Activated CD4-positive, alpha-beta T cell treated with anti-CD3 and anti-CD28 coated beads for 48 hours (primary cell): ENCODE measurements at places on chromosomes 7 and 10.

GRCh38 chr10:3195286-3195685, 22.7 kb upstream of the PITRM1 start:
- no peak for DNase-seq

GRCh38 chr7:20114468-20114867, 102.7 kb downstream of the MACC1 start:
- no peak for DNase-seq

- no peak for DNase-seq
These were observed 116.4 kb upstream of the RPA3 start for GRCh38 chr7:7834761-7835160.

DNA sequence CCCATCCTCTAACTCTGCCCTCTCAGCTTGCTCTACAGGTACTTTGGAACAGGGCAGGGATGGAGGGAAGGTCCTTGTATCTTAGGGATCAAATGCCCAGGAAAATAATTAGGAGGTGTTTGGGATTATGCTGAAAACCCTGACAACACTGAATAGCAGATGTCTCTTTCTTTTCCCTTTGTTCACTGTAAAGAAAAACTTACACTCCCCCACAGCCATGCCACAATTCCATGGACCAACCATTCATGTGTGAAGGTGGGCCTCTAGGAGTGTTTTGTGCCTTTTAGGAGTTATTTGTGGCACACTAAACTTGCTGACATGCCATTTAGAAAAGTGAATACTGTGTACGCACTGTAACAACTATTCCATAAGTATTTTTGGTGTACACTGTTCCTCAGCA, 108.1 kb downstream of the SNX10 start:
- DNase-seq = no peak

- DNase-seq = no peak
These were observed 115.5 kb downstream of the FOXP2 start for GRCh38 chr7:114530057-114530611.

DNA sequence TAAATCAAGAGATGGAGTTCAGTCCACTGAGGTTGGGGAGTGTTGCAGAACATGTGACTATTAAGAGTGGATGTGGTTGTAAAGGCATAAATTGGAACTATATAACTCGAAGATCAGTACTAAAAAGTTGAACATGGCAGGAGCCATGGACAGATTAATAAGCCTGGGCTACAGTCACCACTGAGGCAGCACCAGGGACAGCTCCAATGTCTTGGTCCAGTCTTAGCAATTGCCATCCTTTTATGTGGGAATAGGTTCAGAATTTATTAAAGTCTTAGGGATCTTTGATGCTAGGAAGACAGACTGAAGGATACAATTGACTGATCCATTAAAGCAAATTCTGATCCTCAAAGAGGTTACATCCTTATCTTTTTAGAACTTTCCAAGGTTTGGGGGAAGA, 156.6 kb downstream of the ADRA2A start:
- no peak for DNase-seq

- no peak for DNase-seq
These were observed 129.2 kb upstream of the FAM3C start for GRCh38 chr7:121525155-121525819.

- no peak for DNase-seq
These were observed 347.2 kb downstream of the SDK1 start for GRCh38 chr7:3648276-3648675.

DNA sequence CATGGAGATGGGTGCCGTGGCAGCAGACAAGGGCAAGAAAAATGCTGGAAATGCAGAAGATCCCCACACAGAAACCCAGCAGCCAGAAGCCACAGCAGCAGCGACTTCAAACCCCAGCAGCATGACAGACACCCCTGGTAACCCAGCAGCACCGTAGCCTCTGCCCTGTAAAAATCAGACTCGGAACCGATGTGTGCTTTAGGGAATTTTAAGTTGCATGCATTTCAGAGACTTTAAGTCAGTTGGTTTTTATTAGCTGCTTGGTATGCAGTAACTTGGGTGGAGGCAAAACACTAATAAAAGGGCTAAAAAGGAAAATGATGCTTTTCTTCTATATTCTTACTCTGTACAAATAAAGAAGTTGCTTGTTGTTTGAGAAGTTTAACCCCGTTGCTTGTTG, 25.9 kb downstream of the BAG3 start:
- DNase-seq = no peak

DNA sequence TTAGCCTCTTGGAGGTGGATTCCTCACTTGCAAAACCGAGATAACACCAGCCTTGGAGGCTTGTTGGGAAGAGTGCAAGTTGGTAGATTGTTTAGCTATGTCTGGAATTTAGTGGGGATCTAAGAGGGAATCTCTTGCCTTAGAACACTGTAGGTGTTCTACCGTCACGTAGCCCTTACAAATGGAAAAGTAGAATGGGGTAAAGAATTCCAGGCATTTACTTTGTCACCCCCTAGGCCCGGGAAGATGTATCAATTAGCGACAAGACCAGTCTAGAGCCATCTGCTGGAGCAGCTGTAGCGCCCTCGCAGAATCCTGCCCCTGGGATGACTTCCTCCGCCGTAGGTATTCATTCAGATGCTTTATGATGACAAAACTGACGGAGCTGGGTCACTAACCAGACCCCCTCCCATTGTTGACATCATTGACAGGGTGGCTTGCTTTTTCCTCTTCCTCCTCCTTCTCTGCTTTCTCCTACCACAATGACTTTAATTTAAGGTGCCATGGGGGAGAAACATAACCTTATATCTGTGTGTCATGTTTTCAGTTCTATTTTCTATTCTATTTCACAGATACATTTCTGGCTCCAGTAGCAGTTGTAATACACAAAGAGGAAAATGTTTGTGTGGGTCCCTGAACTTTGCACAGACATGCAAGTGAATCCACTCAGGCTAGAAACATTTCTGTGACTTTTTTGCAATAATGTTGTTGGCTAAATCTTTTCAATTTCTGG, 262.6 kb upstream of the LYZL1 start:
- DNase-seq = no peak

- peak; percentile 76 for DNase-seq
These were observed 8.2 kb downstream of the TFR2 start for GRCh38 chr7:100632951-100633717.

DNA sequence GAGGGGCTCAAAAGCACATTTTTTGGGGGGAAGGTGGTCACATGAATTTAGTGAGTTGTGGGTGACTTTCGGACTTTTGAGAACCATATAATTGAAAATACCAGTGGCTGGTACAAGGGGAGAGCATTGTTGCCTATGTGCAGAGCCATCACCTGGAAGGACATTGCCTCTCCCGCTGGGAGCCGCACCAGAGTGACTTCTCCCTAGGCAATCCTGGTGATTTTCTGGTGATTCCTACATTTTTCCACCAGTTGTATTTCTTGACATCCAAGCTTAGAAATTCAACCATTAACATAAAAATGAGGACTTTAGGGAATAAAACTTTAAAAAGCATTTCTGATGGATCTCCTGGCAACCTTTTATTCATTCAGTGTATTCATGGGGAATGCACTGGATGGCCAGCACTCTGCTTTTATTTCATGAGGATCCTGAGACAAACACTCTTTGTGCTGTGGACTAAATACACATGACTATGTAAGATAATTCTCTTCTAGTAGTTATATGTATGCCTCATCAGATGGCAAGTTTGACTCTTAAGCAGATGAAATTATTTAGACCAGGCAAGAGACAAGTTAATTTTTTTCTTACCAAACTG, 41.8 kb upstream of the MKI67 start:
- no peak for DNase-seq

- no peak for DNase-seq
These were observed 49.4 kb upstream of the ARL4A start for GRCh38 chr7:12637819-12638592.

- no peak for DNase-seq
These were observed 36.3 kb upstream of the RNF32 start for GRCh38 chr7:156604311-156604710.

DNA sequence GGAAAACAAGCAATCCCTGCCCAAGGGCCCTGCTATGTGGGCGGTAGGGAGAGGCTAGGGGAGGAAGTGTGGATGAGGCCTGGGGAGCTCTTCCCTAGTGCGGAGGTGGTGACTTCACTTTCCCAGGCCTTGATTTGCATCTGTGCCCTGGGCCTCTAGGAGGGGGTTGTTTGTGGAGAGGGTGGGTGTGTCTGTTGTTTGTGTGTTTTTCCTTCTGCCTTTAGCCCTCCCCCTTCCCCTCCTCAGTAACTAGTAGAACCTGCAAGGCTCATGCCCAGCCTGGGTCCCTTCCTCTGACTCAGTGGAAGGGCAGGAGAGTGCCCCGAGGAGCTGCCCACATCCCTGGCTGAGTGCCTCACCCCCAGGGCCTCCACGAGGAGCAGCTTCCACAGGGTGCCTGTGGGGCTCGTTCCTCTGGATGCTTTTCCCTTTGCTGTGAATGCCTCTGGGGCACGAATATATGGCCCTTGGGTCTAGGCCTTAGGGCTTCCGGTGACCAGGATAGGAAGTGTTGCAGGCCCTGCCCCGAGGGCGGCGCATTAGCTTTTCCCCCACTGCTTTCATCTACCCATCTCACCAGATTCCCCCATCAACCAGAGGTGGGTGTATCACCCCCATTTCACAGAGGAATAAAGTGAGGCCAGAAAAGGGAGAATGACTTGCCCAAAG, 89.4 kb upstream of the DUSP5 start:
- no peak for DNase-seq

DNA sequence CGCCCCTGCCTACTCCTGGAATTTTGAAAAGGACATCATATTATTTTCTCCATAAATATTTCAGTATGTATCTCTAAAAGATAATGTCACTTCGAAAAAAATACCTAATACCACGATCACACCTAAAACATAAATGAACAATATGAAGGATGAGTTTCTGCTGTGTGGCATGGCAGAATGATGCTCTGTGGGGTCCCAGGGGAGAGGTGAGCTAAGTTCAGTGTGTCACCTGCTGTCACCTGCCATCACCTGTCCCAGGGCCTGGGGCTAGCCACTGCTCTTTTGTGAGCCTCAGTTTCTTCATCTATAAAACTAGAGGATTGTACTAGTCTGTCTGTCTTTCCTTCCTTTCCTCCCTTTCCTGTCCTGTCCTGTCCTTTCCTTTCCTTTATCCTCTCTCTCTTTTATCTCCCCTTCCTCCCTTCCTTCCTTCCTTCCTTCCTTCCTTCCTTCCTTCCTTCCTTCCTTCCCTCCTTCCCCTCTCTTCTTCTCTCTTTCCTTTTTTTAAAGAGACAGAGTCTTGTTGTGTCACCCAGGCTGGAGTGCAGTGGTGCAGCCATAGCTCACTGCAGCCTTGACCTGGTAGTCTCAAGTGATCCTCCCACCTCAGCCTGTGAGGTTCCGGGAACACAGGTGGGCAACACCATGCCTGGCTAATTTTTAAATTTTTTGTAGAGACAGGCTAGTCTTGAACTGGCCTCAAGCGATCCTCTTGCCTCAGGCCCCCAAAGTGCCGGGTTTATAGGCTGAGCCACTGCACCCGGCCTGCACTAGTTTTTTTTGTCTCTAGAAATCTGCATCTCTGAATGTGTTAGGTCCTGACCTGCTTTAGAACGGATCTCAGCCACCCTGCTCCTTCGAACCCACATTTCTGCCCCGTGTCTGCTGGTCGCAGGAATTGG, 43.1 kb downstream of the CUX1 start:
- no peak for DNase-seq

- DNase-seq = no peak
These were observed 58.3 kb downstream of the MKX start for GRCh38 chr10:27687326-27687725.

- DNase-seq = peak; percentile 82
These were observed 23.8 kb upstream of the MKI67 start for GRCh38 chr10:128150045-128150493.

DNA sequence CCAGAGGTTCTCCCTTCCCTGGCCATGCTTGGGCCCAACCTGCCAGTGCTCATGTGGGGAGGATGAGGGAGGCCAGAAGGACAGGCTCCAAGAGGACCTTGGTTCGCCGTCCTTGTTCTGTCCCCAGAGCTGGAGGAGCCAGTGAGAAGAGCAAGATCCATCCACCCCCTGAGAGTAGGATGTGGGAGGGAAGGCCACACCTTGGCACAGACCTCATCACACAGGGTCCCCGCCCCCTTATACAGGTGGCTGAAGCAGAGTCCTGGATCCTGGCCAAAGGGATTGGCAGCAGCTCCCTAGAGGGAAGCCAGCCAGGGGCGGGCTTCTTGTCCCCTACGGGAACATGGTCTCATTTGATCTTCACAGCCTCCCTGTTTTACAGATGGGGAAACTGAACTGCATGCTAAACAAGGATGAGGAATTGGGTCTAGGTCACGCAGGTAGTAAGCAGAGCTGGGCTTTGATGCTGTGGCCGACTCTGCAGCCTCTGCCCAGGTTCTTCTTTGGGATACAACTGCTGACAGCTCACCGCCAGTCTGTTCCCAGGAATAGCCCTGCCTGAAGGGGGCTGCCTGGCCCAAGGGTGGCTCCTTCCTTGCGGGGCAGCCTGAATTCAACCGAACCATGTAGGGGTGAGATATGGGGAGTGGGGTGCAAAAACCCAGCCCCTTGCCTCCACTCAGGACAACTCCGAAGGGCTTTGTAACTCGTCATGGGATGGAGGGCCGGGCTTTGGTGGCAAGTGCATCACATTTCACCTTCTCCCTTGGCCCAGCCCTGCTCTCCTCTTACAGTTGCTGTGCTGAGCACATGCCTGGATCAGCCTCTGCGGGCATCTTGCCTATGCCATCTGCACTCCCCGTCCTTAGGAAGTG, 62.2 kb upstream of the KDM7A start:
- no peak for DNase-seq

- DNase-seq = no peak
These were observed 161.1 kb downstream of the AUTS2 start for GRCh38 chr7:69759373-69759772.

DNA sequence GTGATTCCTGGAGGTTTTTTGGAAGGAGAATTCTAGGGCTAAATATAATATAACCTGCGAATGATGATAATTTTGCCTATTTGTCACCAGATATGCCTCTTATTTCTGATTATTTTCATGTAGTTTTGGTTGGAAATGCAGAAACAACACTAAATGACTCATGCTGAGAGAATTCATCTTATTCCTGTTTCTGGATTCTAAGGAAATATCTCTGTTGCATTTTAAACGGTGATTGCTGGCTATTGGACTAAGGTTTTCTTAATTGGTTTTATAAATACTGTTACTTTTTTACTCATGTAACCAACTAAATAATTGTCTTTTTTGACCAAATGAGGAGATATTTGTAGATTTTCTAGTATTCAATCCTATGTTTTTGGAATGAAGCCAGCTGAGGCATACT, 204.9 kb upstream of the NPSR1 start:
- no peak for DNase-seq

DNA sequence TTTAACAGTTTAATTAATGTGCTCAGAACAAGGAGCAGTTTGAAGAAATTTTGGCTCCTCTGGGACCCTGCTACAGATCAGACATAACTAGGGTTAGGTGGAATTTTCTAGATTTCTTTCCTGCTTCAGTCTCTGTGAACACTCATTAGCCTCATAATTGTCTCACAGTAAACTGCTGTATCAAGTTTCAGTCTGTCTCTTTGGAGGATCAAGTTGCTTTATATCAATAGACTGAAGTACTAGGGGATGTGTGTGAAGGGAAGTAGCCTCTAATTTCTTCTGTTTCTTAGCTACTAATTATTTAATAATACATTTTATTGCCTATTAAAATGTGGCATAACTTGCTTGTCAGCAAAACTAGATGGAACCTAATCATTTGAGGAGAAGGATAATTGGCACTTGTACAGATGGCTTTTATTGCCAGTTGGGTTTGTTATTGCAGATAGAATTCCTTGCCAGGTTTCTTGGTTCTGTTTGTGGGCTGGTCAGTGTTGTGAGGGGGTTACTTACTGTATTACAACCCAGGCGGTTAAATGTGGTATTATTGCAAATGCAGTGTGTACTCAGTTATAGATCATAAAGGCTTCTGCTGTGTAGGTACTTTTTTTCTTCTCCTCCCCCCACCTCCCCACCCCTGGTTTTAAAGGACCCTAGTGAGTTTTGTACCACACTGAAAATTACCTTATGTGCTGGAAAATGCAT, 758.0 kb downstream of the AUTS2 start:
- DNase-seq = no peak
